EH (cell line): ENCODE measurements at places on chromosomes 16 and 17.

DNA sequence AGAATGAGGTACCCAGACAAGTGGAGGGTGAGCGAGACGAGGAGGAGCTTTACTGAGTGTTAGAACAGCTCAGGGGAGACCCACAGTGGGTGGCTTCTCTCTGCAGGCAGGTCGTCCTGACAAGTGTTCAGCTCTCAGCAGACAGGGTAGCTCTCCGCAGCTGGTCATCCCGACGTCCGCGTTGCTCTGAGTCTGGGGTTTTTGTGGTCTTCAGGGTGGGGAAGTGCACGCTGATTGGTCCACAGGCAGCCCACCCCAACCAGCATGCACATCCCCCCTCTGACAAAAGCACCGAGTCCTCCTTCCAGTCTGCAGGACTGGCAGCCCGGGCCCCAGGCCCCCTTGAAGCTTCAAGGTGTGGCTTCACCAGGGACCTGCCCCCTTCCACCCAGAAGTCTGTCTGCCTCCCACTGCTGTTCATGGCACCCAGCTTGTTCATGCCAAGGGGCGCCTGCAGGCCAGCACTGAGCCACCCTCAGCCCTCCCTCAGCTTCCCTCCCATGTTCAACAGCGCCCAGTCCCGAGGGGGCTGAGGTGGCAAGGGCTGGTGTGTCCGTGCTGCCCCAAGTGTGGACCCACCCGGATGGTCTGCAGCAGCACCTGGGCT is 19.9 kb upstream of the WDR45B start:
- no peak for DNase-seq

DNA sequence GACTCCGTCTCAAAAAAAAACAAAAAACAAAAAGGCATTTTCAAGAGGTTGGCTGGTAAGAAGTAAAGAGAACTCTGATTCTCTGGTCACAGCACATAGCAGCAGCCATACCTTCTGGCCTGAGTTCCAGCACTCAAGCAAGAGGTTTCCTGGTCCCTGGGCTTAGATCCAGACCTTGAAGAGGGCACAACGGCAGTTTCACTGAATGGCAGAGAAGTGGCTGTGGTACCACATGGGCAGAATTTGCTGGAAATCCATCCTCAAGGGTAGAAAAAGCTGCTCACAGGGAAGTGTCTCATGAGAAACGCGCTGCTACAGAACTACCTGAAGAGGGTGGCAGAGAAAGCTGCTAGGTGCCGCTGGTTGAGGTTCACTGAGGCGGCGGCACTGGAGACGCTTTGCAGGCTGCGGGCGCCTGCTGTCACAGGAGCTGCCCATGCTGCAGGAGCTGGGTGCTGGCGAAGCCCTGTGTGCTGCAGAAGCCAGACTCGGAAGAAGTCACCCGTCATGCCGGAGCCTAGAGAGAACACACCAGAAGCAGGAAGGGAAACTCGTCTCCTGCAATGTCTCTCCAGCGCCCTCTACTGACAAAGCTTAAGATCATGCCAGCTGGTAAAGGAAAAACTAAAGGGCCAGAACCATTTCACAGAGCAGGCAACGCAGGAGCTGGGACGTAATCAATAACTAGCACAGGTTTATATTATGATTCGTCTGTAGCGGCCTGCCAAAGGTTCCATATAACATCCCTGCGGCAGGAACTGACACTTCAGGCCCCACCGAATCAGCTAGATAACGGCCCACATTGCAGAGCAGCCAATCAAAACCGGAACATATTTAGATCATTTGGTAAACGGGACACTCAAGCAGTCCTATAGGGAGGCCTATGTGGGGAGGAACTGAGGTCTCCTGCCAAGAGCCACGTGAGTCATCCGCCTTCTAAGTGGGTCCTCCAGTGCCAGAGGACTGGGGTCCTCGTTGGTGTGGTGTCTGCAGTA is 5.4 kb upstream of the ZNF213 start:
- DNase-seq, result peak; percentile 87

DNA sequence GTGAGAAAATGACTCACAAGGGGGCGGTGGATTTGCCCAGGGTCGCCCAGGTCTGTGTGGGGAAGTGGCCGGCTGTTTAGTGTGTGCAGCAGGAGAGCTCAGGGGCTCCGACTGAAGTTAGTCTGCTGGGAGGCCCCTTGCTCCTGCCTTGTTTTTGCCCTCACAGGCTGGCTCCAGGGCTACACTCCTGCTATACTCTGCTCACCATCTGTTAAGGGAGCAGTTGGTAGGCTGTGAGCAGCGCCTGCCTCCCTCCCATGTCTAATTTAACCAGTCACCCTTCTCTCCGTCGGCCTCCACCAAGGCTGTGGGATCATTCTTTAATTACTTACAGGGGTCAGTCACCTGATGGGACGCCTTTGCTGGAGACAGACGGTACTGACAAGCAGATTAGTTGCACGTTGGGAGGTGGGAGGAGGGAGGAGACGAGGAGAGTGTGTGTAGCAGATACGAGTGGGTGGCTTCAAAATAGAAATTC is 35.5 kb downstream of the KSR1 start:
- no peak for DNase-seq

DNA sequence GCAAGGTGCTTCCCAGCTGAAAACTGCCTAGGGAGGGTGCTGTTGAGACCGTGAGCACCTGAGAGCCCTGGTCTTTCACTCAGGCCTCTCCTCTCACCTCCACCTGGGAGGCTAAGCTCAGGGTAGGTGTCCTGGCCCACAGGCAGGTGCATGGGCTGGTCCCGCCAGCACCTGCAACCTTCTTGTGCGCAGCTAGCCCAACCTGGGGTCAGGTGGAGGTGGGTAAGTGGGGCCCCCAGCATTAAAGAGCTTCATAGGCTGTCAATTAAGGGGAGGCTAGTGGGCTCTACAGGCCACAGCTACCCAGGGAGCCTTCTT is 8.7 kb downstream of the ADCY7 start:
- no peak for DNase-seq

DNA sequence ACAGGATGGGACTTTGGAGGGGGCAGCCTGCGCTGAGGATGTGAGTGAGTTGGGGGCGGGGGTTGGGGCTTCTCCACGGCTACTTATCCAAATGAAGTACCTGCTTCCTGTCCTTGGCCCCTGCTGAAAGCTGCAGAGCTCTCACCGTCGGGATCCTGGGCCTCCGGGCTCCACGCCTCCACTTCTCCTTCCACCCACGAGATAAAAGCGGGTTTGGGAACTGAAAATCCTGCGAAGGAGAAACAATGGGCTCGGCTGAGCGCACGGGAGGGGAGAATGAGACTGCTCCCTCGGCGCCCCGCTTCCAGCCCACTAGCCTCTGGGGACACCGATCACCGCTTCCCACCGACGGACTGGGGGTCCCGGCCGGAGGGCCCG is 486 bp downstream of the ZNF785 start:
- DNase-seq, result no peak
